ENCODE measurements at places on chromosomes 3 and 15.

GRCh38 chr3:3665546-3665945 is 133.7 kb upstream of the LRRN1 start:
- DNase-seq, result no peak

DNA sequence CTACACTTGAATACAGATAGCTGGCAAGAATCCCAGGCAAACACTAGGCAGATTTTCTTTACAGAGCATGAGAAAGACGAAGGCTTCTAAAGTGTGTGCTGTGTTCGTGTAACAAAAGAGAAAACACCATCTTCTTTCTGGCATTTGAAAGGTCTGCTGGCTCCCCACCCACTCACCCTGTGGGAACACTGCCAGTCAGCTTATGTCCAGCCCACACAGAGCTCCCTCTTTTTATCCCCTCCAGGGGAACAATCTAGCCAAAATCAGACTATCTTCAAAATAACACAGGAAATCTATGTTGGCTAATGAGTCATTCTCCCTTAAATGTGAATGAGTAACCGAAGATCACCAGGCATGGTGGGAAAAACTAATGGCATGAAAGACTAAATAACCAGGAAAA is 45.6 kb upstream of the PAQR5 start:
- DNase-seq, result no peak

DNA sequence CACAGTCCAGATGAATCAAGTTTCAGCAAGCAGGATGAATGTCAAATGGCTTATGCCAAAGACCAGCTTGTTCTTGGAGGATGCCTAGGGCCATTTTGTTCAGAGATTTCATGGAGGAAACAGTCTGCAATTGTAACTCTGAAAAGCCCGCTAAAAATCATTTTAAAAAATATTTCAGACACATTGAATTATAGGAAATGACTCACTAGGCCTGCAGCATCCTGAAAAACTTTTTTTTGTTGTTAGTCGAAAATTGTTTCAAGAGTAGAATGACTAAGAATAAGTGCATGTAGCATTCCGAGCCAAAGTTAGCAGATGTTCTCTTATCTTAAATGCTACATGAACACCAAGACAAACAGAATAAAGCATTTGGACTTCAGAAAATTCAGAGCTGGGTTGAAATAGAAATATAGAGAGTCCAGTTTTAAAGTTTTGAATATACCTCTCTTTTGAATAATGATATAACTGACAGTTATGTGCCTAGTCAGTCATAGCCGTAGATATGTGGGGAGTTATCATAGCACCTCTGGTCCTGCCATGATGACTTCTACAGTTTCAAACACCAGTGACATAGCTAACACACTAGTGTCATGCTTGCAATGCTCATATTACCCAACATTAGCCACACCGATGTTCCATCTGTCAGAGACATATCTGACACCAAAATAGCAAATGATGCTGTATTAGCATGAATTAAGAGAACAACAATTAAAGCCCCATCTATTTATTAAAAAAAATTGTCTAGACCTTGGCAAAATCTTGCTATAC is 1462.8 kb upstream of the GBE1 start:
- no peak for DNase-seq

DNA sequence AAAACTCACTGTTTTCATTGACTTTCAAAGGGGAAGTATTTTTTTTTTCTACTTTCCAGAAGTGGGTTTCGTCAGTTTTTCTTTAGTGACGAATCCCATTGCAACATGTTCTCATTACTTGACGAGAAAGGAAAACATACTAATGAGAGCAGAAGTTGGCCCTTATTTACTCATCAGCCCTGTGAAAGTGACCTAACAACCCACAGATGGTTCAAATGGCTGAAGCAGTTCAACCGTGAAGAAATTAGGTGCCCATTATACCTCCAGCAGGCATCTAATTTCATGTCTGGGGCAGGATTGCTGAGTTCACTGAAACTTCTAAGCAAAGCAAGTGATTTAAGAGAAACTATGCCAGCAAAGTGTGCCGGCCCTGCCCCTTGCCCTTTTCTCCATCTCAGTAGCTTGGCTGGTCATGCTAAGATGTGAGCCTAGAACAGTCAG is 9.0 kb downstream of the AQP9 start:
- DNase-seq, result peak; percentile 8

GRCh38 chr15:83449250-83449671 is 2.1 kb downstream of the SH3GL3 start:
- DNase-seq, result no peak

- DNase-seq, result no peak
Measured at GRCh38 chr15:32957219-32957618, 237.3 kb downstream of the FMN1 start.

- no peak for DNase-seq
Measured at GRCh38 chr3:53382106-53382505, 34.8 kb upstream of the DCP1A start.

GRCh38 chr15:73584699-73585420 is 48.3 kb downstream of the NPTN start:
- DNase-seq, result no peak

- no peak for DNase-seq
Measured at GRCh38 chr3:95037927-95038326, 975.1 kb downstream of the NSUN3 start.

GRCh38 chr15:47523681-47524475 is 193.4 kb upstream of the SEMA6D start:
- DNase-seq, result peak; percentile 39

DNA sequence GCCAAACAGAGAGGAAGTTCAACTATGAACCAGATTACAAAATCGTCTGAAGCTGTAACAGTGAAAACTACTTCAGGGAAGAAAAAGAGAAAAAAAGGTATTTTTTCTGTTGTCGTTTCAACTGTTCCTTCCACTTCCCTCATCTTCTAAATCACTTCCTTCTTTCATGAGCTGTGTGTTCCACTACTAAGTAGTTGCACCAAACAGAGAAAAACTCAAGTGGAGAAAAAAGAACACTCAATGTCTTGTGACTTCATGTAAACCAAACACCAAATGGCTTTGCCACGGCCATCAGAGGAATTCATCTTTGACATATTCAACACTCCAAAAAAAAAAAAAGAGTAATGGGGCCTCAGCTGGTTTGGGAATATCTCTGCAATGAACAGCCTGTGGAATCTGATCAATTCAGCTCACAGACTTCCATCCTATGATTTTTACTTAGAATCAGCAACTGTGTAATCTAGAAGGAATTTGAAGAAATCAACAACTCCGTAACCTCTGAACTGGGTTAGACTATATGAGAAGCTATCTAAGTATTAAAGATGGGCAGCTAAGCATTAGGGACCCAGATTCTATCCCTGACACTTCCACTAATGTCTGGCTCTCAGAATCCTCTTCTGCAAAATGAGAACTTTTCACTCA is 47.5 kb upstream of the RNF7 start:
- peak; percentile 40 for DNase-seq

- no peak for DNase-seq
Measured at GRCh38 chr3:12489832-12490231, 5.6 kb downstream of the TSEN2 start.

DNA sequence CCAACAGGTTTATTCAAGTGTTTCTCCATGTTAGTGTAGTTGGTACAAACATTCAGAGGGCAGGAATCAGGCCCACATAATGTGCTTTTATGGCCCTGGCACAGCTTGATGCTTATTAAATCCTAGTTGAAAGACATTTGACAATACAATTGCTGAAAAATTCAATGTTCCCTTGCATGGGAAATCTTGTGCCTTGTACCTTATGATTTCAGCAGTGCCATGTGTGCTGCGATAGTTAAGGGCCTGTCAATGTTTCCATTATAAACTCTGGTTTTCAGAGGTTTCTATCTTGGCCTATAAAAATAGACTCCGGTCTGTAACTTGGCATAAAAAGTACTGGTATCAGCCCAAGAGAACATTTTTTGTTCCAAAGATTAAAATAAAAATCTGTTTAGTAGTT is 207.2 kb downstream of the TBC1D5 start:
- no peak for DNase-seq

DNA sequence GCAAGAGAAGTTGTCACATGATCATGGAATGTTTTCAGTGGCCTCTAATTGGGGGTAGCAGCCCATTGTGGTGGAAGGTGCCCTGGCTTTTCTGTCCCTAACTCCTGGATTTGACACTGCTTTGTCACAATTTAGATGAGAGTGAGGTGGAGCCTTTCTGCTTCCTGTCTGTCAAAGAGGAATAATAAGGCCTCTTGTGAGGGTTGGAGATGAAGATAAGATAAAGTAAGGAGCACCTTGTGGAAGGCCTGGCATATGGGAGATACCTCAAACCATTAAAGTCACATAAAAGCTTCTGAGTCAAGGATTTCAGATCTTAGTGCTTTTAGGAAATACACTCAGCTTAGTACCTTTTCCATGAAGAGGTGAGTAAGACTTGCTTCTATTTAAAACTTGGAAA is 172.6 kb upstream of the FAM3D start:
- no peak for DNase-seq
